Left lung (tissue), 14 donors: ENCODE measurements at places on chromosomes 4 and X.
A peak's percentile ranks its signal among the peaks of the same experiment; 100 is the strongest.

GRCh38 chr4:118033148-118034052 lies 886 bp upstream of the NDST3 start:
- peak; percentile 64 for DNase-seq

DNA sequence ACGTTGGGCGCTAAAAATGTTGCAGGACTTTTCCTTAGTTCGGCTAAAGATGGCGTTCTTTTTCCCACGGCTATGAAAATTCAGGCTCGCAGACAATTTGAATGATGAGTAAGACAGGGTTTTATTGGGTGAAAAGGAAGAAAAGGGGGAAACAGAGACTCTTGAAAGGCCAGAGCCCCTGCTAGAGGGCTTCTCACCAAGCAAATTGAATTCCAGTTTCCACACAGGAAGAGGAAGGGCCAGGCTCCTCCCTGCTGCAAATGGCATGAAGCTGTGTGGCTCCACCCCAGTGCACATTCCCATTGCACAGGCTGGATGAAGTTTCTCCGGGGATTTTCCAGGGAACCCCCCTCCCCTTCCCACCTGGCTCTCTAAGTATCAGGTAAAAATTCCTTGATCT lies 210.9 kb downstream of the KLHL4 start:
- no peak for DNase-seq

- no peak for DNase-seq
Measured at GRCh38 chrX:96704629-96705028, 20.0 kb downstream of the DIAPH2 start.

DNA sequence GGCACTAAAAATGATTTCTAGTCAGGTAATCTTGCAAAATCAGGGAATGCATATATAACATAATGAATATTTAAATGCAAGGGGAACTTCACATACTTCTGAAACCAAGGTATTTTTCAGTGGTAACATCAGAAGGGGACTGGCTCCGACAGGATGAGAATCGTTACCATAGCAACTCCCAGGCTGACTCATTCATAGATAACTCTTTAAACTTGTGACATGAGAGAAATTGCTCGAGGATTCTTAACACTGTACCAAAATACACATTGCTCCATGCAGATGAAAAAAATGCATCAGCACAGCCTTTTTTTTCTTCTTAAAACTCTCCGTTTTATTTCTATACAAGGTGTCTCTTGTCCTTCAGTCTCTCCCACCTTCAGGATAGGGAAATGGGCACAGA lies 114.3 kb downstream of the GABRB1 start:
- DNase-seq: no peak

GRCh38 chr4:143300860-143301259 lies 35.8 kb upstream of the GAB1 start:
- no peak for DNase-seq

GRCh38 chrX:105314458-105314857 lies 94.0 kb upstream of the TEX13A start:
- no peak for DNase-seq

DNA sequence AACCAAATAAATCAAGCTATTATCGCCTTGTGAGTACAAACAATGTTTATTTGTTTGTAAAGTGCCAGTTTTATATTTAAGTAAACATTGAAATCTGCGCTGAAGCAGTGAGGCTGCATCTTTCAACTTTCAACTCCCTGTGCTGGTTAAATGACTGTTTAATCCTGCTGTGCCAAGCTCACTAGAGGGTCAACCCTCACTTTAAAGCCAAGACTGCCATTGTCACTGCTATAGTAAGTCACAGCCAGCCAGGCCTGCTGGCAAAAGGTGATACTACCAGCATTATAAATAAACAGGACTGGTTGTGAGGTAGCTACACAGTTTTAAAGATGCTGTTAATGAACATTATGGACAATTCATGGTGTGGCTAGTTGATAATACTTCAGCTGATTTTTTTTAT lies 34.6 kb downstream of the EFHC2 start:
- DNase-seq: no peak

- DNase-seq: no peak
Measured at GRCh38 chrX:6738518-6739470, 203.9 kb upstream of the VCX3A start.

- no peak for DNase-seq
Measured at GRCh38 chrX:11531226-11531625, 134.5 kb downstream of the ARHGAP6 start.

DNA sequence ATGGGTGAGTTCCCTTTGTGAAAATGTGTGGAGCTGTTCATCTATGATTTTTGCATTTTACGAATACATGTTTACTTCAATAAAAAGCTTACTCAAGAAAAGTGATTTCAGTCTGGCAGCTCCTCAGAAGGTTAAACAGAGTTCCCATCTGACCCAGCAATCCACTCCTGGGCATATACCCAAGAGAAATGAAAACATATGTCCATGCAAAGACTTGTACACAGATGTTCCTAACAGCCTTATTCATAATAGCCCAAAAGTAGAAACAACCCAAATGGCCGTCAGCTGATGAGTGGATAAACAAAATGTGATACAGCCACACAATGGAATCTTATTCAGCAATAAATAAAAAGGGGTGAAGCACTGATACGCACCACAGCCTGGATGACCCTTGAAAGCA lies 20.8 kb downstream of the CLCN4 start:
- DNase-seq: no peak

- DNase-seq: peak; percentile 7
Measured at GRCh38 chr4:103915224-103915869, 195.6 kb upstream of the TACR3 start.

GRCh38 chrX:12751887-12752286 lies 39.3 kb upstream of the PRPS2 start:
- no peak for DNase-seq

DNA sequence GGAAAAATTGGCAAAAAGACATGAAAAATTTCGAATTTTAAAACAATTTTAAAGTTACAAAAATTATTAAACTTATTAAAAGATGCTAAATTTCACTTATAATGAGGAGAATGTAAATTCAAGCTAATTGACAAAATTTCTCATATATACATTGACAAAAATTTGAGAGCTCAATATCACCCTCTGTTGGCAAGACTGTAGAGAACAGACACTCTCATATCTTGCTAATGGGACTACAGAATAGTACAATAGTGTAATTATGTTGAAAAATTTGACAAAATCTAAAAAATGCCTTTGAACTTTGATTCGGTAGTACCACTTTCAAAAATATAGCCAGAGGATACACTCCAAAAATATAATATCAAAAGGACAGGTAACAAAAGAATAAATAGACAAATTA lies 29.8 kb downstream of the DCAF8L2 start:
- no peak for DNase-seq

- DNase-seq: no peak
Measured at GRCh38 chr4:182818926-182819730, 98.1 kb downstream of the DCTD start.

- DNase-seq: no peak
Measured at GRCh38 chrX:153783378-153784013, 2.7 kb downstream of the SRPK3 start.

GRCh38 chrX:79140731-79141130 lies 3.8 kb upstream of the GPR174 start:
- DNase-seq: no peak

GRCh38 chr4:34323549-34324320 lies 1920.6 kb downstream of the ARAP2 start:
- no peak for DNase-seq

- no peak for DNase-seq
Measured at GRCh38 chr4:25767877-25768725, 94.7 kb downstream of the SEL1L3 start.

DNA sequence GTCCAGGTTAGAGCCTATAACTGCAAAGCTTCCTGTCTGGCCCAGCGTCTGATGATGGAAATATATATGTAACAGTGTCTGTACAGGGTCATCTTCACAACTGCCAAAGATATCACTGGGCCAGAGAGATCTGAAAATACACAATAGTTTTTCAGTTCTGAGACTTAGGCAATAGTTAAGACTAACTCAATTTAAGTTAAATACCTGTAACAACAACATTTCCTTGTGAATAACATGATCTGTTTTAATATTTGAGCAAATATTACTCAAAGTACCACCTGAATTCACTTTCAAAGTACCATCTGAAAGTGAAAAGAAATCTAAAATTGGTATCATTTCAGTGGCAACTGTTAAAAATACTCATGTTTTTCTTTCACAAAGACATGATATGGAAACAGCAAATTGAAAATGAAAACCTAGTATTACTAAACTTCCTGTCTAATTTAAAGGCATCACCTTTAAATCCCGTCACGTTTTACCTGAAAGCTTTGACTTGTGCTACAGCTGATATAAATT lies 9.6 kb downstream of the ZAR1 start:
- DNase-seq: no peak

- no peak for DNase-seq
Measured at GRCh38 chr4:151458148-151458547, 49.2 kb downstream of the FHIP1A start.

DNA sequence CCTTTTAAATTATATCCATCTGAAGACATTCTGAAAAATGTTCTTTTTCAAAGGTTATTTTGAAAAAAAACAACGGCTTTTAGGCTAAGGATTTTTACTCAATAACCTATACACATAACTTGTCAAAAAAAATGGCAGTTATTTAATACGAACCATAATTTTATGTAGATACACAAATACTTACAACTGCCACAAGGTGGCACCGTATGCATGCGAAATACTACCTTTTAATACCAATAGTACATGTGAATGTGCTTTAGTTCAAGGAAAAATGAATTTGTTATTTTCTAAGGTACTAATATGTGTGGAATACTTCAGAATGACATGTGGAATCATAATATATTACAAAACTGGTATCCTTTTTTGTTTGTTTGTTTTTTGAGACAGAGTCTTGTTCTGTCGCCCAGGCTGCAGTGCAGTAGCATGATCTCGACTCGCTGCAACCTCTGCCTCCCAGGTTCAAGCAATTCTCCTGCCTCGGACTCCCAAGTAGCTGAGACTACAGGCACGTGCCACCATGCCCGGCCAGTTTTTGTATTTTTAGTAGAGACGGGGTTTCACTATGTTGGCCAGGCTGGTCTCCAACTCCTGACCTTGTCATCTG lies 4.6 kb upstream of the MAD2L1 start:
- DNase-seq: peak; percentile 71

- peak; percentile 91 for DNase-seq
Measured at GRCh38 chr4:89836897-89837384, at the start of gene SNCA. TSS of gene SNCA (minus strand) at chr4:89837161. CDS start at chr4:89835667, 1,494 bp downstream.

DNA sequence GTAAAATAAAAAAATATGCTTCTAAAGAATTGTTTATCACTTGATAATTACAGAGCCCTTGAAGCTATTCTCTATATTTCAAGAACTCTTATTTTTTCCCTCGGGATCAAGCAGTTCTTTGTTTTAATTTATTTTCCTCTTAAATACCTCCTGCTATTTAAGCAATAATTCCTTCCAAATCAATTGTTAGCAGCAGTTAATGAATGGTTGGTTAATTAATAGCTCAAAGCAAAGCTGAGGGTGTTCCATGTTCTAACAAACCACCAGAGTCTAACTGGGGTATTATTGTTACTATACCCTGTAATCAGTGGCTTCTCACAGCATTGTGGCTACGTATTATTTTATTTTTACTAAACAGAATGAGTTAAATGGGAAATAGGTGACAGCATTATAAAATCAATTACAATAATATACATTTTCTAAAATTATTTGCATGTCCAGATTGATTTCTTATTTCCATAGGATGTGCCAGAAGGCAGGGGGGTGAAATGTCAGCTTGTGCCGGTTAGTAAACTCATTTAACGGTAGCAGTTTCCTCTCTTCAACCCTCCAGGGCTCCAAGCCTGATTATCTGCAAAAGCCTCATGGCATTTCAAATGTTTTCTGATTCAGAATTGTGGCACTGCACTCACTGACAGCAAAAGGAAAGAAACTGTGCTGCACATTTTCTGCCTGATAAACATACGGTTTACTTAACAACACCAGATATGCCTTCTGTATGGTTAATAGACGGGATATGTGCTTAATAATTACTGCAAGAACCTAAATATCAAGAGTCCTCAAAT lies 286.9 kb upstream of the EMCN start:
- DNase-seq: no peak
